Gastrocnemius medialis (tissue), 4 donors: ENCODE measurements at places on chromosomes 13 and 19. TPM values are rescaled to one million over a fixed set of nuclear protein-coding genes. Genes with fewer than 3 reads are reported as not detected.
A peak's percentile ranks its signal among the peaks of the same experiment; 100 is the strongest.

Gene LPAR2
- 0.15 TPM for total RNA-seq

Gene JSRP1
- 226 TPM for total RNA-seq

Gene CD37
- total RNA-seq = 8.5 TPM

GRCh38 chr19:4707956-4708650, 15.5 kb downstream of the DPP9 start:
- H3K36me3 ChIP-seq = peaks cover 13% of the 10 kb centered on the region
- peak overlapping the region; percentile 100 for H3K27ac ChIP-seq
- H3K4me3 ChIP-seq = no peak overlapping the region
- H3K27me3 ChIP-seq = no peaks in the 10 kb centered on the region
- peak; percentile 64 for DNase-seq
- peaks cover 90% of the 10 kb centered on the region for H3K4me1 ChIP-seq

DNA sequence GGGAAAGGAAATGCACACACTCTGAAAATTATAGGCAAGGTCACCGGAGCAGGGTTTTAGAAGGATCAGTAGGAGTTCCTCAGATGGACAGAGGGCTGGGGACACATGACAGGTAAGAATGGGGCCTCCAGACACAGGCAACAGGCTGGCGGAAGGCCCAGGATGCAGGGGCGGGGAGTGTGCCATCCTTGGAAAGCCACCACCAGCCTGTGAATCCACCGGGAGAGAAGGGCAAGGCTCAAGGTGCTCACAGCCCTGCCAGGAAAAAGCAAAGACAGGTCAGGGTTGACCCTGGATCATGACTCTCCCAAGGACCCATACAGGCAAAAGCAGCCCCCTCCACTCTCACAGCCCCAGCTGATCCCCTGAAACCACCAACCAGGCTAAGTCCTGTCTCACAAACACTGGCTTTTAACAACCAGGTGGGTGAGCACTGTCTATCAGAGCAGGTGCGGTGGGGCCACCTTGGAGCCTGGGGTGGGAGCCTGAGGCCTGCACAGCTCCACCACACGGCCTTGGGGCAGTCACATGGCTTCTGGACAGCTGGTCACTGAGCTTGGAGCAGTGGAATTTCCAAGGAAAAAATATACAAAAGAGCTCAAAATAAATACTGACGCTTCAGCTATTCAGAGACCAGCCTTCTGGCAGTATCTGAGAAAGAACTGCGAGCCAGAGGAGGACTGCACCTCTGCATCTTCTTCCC, 35.2 kb upstream of the ISYNA1 start:
- H3K4me1 ChIP-seq = peaks cover 73% of the 10 kb centered on the region
- no peak overlapping the region for H3K4me3 ChIP-seq
- H3K27ac ChIP-seq = peak overlapping the region; percentile 57
- no peaks in the 10 kb centered on the region for H3K36me3 ChIP-seq
- H3K27me3 ChIP-seq = no peaks in the 10 kb centered on the region

- no peak overlapping the region for H3K4me3 ChIP-seq
- no peak overlapping the region for H3K27ac ChIP-seq
- no peaks in the 10 kb centered on the region for H3K36me3 ChIP-seq
- DNase-seq = no peak
These were observed 465.6 kb downstream of the ITGBL1 start for GRCh38 chr13:101917833-101918661.

DNA sequence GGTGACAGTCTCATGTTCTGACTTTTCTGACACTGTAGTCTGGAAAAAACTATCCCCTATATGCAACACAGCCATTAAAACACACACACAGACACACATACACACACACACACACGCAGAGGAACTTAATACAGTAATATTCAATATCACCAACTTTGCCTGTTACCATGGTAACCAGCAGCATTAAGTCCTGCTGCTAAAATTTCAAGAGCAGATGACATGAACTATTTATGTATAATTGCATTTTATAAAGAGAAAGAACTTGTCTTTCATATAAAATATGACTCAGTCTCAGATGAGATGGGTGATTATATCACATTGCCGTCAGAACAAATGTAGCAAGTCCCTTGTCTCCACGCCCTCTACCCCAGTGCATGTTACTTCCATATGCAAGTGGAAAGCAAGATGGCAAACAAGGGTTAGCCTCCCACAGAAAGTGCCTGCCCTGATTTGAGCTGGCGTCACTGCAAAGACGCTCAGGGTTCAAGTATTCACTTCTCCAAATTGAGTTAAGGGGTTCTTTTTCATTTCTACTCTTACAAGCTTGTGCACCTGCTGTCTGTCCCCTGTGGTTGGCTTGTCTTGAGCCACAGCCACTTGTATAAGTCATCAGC, 576.8 kb downstream of the UQCRFS1 start:
- H3K4me3 ChIP-seq = no peak overlapping the region
- H3K4me1 ChIP-seq = no peaks in the 10 kb centered on the region
- no peaks in the 10 kb centered on the region for H3K27me3 ChIP-seq
- no peaks in the 10 kb centered on the region for H3K36me3 ChIP-seq
- no peak for DNase-seq
- no peak overlapping the region for H3K27ac ChIP-seq
